ENCODE measurements at places on chromosomes 5 and 9.

DNA sequence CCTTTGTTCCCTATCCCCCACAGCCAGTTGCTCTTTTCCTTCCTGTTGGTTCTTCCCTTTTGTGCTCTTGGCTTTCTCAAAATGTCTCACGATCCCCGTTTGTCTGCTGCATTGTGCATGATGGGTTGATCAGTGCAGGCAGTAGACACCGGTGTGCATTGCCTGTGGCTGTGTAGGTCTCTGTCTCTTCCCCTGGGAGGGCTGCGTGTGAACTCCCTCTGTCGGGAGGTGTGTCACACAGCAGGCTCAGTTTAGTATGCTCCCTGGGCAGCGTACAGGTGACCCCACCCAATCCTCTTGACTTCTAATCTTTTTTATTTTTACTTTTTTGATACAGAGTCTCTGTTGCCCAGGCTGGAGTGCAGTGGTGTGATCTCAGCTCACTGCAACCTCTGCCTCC, 265.3 kb downstream of the FSTL4 start:
- DNase-seq = no peak

DNA sequence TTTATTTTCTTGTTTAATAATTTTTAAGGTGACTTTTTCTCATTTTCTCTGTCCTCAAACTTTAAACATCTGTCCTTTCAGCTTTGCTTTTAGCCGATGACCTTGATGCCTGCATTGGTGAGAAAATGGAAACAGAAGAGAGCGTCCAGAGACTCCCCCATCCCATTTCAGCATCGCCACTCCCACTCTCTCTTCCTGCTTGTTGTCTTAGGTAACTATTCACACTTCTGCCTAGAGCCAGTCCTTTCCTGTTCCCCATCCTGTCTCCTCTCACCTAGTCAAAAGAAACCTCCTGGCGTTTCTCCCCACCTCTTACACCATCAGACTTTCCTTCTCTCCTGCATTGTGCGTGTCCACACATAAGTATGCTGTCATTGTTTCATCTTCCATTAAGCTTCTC, 124.6 kb downstream of the MAST4 start:
- no peak for DNase-seq

GRCh38 chr5:14574891-14575508, 6.6 kb upstream of the OTULINL start:
- peak; percentile 93 for DNase-seq

DNA sequence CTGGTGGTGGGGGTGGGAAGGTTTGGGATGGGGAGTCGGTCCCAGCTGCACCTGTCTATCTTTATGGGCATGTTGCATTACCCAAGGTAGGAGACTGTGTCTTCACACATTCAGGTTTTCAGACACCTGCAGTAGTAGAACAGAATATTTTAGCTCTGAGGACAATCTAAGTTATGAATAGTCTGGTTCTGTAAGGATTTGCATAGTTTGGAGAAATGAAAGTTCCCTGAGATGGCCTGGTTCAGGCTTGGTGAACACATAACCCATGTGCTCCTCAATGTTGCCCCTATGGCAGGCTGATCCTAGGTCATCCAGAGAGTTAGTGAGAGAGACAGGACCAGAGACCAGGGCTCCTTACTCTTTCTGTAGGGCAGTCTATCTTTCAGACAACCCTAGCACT, 20.7 kb downstream of the TNFSF8 start:
- DNase-seq = no peak

- DNase-seq = no peak
These were observed 34.7 kb upstream of the IFNE start for GRCh38 chr9:21516796-21517195.

GRCh38 chr5:160514191-160514590, 92.5 kb downstream of the PTTG1 start:
- DNase-seq = no peak

DNA sequence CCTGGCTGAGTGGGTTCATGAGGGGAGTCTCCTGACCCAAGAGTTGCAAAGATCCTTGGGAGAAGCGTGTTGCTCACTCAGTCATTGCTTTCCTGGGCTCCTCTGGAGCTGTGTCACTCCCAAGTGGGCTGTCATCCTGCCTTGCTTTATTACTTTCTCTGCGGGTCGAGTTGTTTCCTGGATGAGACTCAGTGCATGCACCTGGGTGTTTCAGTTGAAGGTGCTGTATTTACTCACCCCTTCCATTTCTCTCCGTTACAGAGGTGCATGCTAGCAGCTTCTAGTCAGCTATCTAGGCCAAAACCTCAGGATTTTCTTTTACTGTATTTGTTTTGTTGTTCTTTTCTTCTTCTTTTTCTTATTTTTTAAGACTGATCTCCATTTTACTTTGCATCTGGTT, 785.5 kb upstream of the EDIL3 start:
- no peak for DNase-seq

All from body of pancreas (tissue), 4 donors.